Stimulated activated CD4-positive, alpha-beta T cell treated with anti-CD3 and anti-CD28 coated beads, Interleukin-15, amount 100 ng/mL, for 1 hour (primary cell): ENCODE measurements at places on chromosomes 2 and 18.
A peak's percentile ranks its signal among the peaks of the same experiment; 100 is the strongest.

GRCh38 chr2:27249891-27250651 lies 12.8 kb downstream of the SLC30A3 start:
- DNase-seq, result peak; percentile 49

DNA sequence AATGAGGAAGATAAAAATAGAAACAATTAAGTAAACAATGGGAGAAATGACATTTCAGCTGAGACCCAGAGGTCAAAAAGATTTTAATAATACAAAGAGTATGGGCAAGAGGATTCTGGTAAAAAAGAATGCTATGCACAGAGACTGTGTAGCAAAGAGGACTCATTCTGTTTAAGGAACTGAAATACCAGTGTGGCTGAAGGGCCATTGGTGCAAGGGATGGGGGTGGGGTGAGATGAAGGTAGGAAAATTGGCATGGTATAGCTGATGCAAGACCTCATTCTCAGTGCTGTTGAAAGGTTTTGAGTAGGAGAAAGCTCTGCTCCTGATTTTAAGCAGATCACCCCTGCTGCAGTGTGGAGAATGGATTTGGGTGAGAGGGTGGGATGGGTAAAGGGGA lies 10.8 kb downstream of the GALNT1 start:
- no peak for DNase-seq

- DNase-seq, result no peak
Measured at GRCh38 chr2:44444881-44445280, 83.1 kb downstream of the CAMKMT start.

DNA sequence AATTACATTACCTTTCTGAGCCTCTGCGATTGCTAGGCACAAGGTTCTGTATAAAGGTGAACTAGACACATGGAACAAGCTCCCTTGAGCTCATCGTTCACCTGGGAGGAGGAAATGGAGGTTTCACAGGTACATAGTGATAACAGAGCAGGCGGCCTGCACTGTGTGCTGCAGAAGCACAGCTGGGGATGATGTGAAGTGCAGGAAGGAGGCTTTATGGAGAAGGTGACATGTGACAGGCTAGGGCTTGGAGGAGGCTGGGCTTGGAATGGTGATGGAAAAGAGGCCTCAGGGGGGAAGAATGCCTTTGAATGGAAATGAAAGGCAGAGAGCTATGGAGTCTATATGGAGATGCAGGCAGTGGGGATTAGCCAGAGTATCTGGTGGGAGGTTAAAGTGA lies 22.9 kb downstream of the MARCHF4 start:
- no peak for DNase-seq

- no peak for DNase-seq
Measured at GRCh38 chr2:187447336-187447735, 716 bp downstream of the CALCRL start.

- DNase-seq, result no peak
Measured at GRCh38 chr2:125296742-125297141, 1271.7 kb downstream of the CNTNAP5 start.

- DNase-seq, result no peak
Measured at GRCh38 chr2:38092196-38092902, 16.4 kb upstream of the CYP1B1 start.

- DNase-seq, result no peak
Measured at GRCh38 chr2:150610670-150611279, 123.3 kb upstream of the RND3 start.

DNA sequence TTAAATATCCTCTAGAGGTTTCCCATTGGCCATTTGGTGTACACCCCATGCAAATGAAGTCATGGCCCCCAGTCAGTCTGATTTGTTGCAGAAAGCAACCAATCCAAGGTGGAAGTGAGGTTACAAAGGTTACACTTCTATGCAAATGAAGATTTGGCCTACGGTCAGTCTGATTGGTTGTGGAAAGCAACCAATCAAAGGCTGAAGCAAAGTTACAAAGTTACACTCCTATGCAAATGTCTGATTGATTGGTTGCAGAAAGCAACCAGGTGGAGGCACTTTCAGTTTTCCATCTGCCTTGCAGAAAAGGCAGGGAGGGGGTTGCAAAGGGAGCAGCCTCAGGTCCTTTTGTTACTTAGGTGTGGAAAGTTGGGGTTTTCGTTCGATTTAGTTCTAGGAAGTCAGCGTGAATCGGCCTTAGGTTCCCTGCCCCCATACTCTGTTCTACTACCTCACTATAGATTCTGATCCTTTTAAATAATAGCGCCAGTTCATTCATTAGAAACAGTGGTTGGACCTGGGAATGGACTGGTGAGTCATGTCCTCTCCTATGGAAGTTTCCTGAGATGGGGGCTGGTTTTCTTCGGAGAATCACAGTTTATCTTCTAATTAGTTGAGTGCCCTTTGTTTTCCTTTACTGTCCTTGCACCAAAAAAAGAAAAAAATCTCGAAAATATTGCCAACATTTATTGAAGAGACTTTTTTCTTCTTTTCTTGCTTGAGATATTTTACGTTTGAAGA lies 279.5 kb downstream of the AGAP1 start:
- no peak for DNase-seq

- DNase-seq, result no peak
Measured at GRCh38 chr2:209253544-209253943, 170.3 kb upstream of the MAP2 start.

GRCh38 chr2:19362094-19362754 lies 3.8 kb upstream of the OSR1 start:
- DNase-seq, result no peak

DNA sequence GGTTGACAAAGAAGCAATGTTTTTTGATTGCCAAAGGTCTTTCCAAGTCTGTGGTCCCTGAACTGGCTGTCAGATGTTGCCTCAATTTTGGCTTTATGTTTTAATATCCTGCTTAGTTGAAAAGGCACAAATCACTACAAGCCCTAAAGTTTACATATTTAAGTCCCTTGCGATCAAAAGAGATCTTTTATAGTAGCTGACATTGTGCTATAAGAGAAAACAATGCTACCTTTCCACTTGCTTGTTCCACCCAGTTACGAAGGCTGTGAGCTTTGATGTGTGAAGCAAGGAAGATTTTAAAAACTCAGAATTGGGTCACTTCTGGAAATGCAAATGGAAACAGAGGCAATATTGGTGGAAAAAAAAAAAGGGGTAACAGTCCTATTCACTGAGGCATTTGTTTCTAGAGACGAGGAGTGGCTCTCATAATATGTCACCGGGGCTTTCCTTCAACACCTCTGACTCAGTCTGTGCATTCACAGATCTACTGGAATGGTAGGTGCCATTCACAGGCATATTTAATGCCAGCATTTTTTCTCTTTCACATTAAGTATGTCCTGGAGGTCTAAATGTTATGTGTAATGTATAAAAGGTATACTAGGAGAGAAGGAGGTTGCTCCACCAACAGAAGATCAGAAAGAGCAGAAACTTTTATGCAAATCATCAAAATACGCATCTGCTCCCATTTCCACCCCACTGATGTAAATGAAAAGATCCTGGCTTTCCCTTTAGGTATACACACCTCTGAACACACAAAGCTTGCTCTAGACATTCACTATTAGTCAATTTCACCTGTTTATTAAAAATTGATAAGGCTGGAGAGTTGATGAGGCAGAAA lies 91.8 kb downstream of the TGIF1 start:
- DNase-seq, result no peak

DNA sequence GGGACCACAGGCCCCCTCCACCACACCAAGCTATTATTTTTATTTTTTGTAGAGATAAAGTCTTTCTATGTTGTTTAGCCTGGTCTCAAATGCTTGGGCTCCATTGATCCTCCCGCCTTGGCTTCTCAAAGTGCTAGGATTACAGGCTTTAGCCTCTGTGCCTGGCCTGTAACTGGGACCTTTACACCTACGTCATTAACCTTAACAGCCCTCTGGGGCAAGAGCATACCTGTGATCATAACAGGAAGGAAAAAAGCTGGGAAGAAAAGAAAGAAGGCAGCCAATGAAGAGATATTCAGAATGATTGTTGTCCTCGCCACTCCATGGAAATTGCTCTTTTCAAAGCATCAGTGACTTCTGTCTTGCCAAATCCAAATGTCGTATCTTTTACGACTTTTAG lies 338.2 kb downstream of the LRRTM1 start:
- DNase-seq, result no peak

DNA sequence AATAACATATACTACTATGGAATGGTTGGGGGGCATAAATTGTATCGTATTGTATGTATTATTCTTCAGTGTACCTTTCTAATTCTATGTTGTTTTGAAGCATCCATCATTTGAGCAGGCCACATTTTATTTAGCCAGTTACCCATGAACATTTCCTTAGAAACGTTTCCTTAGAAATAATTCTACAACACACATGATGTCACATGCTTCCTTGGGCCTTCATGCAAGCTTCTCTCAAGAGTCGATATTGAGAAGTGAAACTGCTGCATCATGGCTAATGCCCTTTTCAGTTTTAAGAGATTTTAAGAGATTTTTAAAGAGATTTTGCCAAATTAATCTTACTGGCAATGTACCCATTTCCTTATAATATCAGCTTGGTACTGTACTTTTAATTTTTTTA lies 63.9 kb downstream of the ALPK2 start:
- no peak for DNase-seq

GRCh38 chr2:130828461-130828860 lies 8.3 kb upstream of the ARHGEF4 start:
- no peak for DNase-seq

GRCh38 chr2:127321303-127321702 lies 27.4 kb upstream of the ERCC3 start:
- DNase-seq, result no peak

- peak; percentile 71 for DNase-seq
Measured at GRCh38 chr2:241877989-241878970, 8.8 kb downstream of the RTP5 start.

GRCh38 chr2:204691911-204692510 lies 146.7 kb downstream of the PARD3B start:
- DNase-seq, result no peak

DNA sequence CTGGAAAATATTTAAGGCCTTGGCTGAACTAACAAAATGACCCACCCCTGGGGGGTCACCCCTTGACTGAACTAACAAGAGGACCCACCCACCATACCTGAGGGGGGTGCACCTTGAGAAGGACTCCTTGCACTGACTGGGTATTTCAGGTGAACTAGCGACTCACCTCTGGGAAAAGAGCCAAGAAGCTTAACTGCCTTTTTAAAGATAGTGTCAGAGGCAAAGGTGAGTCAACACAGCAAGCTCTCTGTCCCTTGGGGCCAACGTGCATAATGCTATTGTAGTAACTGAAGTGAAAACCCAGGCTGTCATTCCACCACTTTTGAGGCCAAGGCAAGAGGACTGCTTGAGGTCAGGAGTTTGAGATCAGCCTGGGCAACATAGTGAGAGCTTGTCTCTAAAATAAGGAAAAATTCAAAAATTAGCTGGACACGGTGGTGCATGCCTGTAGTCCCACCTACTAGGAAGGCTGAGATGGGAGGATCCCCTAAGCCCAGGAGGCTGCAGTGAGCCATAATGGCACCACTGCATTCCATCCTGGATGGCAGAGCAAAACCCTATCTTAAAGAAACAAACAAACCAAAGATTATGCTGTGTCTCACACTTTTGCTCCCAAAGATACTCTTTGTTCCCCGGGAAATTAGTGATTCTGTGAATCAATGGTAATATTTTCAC lies 36.4 kb upstream of the ZCCHC2 start:
- DNase-seq, result no peak

DNA sequence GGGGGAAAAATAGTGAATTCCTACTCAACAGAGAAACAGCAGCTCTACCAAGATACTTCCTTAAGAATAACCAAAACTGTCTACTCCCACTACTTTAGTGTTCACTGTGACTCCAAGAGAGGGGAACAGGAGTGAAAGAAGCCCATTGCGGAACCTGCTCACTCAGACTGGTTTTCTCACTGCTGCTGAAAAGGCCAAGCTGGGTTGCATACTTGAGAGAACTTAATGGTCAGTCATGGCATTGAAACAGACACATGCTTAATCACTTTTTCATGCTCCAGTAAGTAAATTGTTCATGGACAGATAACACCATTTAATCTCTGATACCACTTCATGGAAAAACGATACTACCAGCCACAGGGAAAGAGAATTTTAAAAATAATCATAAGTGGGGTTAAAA lies 35.7 kb upstream of the SLC8A1 start:
- DNase-seq, result no peak

- no peak for DNase-seq
Measured at GRCh38 chr2:68948710-68949109, 4.0 kb downstream of the GKN2 start.

DNA sequence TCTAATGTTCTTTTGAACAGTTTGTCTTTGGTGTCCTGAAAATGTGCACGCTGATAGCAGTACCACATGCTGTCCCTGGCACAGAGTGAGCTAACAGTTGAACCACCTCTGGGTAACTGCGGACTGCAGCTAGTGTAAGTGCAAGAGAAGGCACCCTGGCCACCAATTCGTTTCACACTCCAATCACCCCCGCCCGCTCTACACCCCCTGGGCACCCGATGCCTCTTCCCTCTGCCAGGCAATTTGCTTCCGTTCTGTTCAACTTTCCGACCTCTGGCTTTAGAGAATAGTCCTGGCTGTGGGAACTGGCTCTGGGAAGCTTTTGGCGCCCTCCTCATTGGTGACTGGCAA lies 1.4 kb downstream of the DOCK10 start:
- peak; percentile 25 for DNase-seq

- no peak for DNase-seq
Measured at GRCh38 chr18:77815666-77816338, 566.2 kb downstream of the GALR1 start.

GRCh38 chr2:10185046-10185445 lies 62.5 kb downstream of the RRM2 start:
- DNase-seq, result no peak

DNA sequence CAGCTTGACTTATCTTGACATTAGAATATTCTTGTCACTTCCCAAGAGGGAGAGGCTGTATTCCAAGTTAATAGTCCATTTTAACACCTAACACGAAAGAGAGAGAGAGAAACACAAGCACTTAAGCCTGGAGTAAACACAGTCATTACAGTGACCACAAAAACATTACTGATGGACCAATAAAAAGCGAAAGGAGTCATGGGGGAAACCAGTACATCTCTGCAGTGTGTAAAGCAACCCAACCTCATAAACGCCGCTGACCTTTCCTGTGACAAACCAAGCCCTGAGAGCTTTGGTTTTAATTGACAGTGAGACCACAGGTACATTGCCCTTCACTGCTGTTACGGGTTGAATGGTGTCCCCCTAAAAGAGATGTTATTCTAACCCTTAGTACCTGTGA lies 78.3 kb downstream of the SMAD4 start:
- no peak for DNase-seq

DNA sequence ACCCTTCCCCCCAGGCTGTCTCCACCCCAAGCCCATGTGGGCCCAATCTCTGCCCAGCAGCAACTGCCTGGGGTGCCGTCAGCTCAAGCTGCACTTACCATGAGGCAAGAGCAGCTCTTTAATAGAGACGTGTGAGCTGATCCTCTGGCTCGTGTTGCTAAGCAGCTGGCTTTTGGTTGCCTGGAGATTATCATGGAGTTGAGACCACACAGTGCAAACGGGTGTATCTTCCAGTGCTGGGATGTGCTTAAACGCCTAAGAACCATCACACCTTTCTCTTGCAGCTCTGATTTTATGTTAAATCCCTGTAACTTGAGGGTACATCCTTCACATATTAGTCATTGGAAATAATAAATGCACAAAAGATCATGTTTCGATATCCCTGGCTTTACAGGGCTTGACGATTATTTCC lies 271.1 kb downstream of the PRKCE start:
- no peak for DNase-seq

- DNase-seq, result no peak
Measured at GRCh38 chr2:168431301-168432024, 24.6 kb upstream of the CERS6 start.
